ENCODE measurements at places on chromosomes 4 and X. TPM values are rescaled to one million over a fixed set of nuclear protein-coding genes. Genes with fewer than 3 reads are reported as not detected.

Gene SNCA
- not detected for total RNA-seq

Gene IL9R
- 1.0 TPM for total RNA-seq

- no peak for DNase-seq
Observed at GRCh38 chr4:11328401-11328800, 100.3 kb downstream of the HS3ST1 start.

DNA sequence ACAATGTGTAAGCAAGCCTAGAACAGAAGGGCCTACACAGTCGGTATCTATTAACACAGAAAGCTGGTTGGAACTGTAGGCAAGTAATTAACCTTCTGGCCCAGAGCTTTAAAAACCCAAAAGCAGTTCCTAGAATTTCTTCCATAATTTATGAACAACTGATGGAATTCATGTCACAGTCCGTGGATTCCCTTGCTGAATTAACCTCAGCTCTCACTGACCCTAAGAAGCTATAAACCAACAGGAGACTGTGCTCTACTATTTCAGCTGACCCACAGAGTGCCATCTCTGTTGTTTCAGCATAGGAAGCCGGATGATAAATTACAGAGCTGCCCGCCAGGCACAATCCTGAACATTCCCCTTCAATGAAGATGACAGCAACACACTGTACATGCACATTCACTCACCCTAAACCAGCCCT lies 157.3 kb downstream of the PRDM5 start:
- DNase-seq: no peak

GRCh38 chrX:129540722-129541184 lies 694 bp downstream of the OCRL start:
- DNase-seq: peak; percentile 57

DNA sequence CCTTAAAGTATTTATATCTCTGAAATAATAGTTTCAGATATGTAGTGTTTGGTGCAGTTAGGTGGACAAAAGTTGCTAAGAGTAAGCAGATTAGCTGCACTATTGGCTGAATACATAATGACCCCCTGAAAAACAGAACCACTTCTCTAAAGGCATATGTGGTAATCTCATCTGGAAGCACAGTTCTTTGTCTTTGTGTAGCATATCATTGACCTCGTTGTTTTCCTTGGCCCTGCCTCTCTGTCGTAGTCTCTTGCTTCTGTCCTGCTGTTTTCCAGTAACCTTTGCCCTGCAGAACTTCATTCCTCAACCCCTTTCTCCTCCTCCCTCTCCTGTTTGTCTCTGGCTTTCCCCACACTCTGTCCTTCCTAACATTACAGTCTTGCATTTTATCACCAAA lies 41.4 kb downstream of the JADE3 start:
- DNase-seq: peak; percentile 35

DNA sequence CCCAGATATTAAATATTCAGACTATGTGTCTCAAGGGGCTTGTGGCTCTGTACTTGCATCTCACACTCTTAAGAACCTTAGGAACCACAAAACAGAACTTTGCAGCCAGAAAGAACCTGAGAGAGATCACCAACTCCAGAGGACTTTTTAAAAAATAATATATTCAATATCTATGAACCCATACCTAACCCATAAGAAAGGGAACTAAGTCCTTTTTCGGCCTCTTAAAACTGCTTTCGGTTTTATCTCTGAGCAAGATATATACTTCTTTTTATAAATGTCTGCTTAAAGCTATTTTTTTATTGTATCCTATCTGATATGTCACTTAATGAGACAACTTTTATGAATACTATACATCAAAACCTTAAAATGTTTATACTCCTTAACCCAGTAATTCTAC lies 10.9 kb downstream of the SMARCA1 start:
- no peak for DNase-seq

GRCh38 chr4:170497689-170498088 lies 407.9 kb upstream of the AADAT start:
- DNase-seq: no peak

DNA sequence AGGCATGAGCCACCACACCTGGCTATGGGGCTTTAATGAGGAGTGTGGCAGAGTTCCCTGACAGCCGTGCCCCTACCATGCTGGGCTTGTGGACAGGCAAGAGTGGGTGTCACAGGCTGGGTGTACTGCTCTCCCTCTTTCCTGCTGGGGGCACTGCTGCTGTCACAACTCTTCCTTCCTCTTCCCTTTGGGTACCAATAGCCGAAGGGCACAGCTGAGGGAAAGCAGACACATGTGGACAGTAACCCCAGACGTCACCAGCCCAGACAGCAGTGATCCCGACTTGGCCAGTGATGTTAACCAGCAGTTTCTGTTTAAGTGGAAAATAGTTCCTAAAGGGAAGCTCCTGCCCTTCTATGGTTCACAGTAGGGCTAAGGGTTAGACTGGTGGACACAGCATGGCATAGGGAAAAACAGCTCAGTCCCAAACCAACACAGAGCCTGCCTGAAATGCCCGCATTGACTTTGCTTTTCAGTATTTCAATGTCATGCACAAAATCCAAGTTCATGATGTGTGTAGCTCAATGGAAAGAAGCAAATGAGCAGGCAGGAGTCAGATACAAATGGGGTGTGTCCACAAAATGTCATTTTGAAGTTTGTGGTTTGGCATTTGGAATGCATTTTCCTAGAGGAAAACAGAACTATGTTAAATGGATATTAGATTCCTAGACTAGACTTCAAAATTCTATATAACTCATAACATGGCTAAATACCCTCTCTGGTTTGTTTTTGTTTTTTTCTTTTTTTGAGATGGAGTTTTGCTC lies 24.9 kb upstream of the DDX3X start:
- DNase-seq: no peak

GRCh38 chr4:1183985-1184773 lies 11.8 kb upstream of the SPON2 start:
- DNase-seq: no peak

DNA sequence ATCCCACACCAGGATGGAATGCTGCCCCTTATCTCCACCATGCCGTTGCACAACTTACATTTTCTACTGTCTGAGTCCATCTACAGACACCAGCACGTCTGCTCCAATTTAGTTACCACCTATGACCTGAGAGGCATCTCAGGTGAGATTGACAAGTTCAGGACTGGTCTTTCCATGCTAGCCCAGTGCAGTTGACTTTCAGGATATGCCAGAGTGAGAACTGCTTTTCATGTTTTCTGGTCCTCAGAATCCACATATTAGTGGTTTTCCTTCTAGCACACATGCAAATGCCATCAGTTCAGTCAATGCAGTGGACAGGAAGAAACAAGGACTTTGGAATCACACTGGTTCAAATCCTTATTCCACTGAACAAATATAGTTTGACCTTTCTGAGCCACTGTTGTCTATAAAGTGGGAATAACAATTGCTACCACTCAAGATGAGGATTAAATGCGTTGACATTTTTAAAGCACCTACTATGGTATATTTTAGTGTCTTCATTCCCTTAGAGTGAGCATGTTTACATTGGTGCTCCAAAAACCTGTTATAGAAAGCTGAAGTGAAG lies 38.1 kb upstream of the ANXA3 start:
- no peak for DNase-seq

DNA sequence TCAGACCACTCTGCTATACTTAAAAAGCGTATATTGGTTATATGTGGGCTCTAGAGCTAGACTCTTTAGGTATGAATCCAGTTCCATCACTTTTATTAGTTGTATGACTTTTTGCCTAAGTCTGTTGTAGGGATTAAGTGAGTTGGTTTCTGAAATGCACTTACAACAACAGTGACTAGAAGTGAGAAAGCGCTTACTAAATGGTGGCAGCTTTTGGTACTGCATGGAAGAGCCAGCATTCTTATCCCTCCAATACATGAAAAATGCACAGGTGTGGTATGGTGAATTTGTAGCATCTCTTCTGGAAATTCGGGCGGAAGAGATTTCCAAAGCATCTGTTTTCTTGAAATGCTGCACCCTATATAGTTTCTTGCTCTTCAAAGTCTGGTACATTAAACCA lies 117.1 kb downstream of the SPANXA1 start:
- DNase-seq: peak; percentile 36

- no peak for DNase-seq
Observed at GRCh38 chr4:150482581-150482980, 99.4 kb upstream of the MAB21L2 start.

- DNase-seq: no peak
Observed at GRCh38 chr4:107115185-107115847, 79.2 kb upstream of the DKK2 start.

DNA sequence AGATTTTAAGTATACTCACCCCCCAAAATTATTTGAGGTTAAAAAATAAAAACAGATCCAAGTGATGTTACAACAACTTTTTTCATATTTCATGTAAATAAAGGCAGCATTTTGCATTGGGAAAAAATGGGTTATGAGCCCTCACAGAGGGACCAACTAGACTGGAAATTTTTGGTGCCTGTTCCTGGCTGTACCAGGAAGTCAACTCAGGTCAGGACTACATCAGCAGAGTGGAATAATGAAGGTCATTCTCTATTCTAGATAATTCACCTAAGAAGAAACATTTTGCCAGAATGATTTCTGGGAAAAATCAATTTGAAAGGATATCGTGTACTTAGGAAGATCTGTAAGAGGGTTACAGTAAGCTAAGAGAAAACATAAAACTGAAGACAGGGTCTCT lies 66.8 kb downstream of the CORIN start:
- DNase-seq: no peak
